Endodermal cell (in vitro differentiated cells): ENCODE measurements at places on chromosomes 16 and 17.

GRCh38 chr17:51065466-51065865, 55.2 kb downstream of the SPAG9 start:
- no peak for DNase-seq

DNA sequence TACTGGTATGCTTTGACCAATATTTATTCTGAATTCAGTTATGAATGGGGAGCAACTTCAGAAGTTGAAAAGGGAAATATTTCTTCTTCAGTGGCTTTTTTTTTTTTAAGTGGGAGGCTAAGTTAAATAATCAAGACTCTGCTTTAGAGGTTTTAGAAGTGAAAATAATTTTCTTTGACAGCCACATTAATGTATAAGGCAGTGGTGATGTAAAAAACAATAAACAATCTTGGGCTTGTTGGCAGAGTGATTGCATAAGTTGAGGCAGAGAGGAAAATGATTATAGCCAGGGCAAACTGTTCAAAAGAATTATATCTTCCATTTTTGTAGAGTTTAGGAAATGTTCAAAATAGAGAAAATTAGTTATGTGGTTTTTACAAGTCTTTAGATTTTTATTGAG, 5.4 kb upstream of the KRT12 start:
- no peak for DNase-seq

DNA sequence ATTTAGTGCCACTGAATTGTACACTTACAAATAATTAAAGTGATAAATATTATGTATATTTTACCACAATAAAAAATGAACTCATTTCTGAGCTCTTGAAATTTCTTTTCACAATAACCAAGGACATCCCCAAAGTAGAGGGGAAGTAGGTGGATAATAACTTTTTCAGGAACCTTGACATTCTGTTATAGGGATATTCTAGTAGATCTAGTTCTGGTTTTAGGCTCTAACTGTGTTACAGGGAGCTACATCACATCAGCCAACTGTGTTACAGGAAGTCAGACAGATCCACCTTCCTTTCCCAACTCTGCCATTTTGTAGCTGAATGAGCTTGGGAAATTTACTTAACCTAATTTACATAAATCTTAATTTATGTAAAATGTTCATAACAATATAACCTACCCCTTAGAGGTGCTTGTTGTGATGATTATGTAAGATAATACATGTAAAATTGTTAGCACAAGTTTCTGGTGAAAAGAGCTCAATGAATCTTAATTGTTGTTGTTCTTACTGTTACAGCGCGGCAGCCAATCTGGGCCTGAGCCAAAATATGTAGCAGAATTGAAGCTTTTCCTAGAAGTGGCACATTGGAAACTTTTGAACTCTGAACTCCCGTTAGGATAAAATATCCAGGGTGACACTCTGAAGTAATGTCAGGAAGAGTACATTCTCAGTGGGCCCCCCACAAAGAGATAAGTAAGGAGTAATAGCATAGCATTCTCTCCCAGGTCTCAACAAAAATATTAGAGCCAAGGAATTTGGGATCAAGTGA, 169.8 kb downstream of the AATF start:
- no peak for DNase-seq

DNA sequence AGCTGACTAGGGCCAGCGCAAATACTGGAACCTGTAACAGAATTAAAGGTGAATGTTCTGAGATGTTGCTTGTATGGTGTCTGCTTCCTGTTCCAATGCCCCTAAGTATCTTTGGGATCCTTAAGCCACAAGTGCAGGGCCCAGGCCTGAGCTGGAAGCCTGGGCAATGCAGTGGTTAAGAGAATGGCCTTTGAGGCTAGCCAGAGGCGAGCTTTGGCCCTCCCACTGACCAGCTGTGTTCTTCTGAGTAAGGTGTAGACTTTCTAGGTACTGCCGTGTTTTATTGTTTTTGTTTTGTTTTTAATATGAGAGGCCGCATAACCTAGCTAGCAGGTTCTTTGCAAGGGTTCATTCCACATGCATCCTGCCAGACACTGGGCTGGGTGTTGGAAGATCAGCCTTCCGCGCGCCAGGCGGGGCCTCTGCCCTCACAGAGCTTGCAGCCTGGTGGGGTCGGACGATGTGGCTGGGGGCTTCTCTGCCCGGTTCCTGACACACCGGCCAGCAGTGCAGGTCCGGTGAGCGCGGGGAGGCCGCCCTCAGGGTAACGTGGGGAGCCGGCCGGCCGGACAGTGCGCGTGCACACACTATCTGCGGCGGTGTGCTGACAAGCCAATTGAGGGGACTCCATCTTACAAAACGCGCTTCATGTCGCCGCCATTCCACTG, 551 bp upstream of the MLX start:
- DNase-seq, result no peak

DNA sequence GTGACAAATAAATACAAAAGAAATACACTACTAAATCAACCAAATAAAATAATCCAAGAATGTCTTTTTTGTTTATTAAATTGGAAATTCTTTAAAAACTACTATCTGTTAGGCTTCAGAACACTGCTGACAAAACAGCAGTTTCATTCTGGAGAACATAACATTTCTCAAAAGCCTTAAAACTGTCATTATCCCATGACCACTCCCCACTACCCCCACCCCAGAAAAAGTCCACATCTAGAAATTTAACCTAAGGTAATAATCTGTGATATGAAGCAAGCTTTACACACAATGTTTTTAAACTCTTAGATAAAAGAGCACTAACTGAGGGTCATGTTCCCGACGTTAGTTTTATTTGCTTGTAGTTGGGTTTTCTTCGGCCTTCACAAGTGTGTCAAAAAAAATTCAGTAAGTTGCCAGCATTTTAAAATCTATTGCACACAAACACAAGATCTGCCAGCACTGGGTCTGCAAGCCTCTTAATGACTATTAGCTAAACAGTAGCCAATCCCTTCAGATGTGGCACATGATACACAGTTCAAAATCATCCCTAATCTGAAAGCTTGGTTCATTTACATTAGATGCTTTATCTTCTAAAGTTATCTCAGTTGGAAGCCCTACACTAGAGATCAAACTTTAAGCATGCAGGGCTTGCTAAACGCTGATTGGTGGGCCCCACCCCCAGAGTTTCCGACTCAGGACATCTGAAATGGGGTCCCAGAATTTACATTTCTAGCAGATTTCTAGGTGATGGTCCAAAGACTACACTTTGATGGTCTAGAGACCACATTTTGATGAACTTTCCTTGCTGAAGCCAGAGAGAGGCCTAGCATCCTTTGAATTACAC, 75.2 kb downstream of the KANSL1 start:
- DNase-seq, result no peak

DNA sequence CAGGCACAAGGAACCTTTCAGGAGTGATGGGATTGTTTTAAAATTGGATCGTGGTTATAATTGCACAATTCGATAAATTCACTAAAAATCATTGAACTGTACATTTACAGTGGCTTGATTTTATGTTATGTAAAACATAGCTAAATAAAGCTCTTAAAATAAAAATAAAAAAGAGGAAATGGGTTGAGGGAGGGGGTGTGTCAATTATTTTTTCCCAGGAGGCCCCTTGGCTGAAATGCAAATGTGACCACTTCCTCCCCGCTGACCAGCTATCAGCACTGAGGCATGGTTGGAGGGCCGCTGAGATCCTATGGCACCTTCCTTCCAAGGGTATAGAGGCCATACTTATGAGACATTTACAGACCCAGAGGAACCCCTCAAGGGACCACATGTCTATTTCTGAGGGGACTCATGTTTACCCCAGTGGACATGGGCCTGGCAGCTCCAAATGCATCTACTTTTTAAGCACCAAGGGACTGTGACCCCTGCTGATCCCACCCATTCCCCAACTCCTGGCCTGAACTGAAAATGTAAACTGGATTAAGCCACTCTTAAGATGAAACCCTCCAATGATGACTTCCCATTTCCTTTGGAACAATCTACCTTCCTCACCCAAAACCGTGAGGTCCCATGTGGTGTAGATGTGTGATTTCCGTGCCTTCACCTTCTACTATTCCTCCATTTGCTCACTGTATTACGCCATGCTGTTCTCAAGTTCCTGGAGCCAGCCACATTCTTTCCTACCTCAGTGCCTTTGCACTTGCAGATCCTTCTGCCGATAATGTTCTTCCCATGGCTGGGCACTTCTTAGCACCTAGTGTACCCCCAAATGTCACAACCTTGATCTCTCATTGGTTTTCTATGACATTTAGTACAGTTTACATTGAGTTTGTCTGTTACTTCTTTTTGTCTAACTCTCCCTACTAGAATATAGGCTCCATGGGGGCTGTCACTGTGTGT, 2.8 kb upstream of the IL21R start:
- no peak for DNase-seq

- peak; percentile 73 for DNase-seq
These were observed 169.5 kb downstream of the VPS53 start for GRCh38 chr17:545156-545555.

DNA sequence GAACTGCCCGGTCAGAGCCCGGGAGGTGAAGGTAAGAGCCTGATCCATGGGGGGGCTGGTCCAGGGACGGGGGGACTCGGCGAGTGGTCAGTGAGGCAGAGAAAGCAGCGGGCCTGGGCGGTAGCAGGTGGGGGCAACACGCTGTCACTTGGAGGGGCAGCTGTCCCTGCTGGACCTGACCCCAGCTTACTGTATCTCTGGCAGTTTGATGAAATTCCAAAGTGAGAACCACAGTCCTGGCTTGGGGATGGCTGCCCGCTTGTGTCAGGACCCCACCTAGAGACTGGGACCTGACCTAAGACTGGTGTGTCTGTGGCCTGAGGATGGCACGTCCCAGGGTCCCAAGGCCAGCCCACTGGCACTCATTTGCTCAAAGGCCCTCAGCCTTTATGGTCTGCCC, 35.1 kb upstream of the KSR1 start:
- no peak for DNase-seq

DNA sequence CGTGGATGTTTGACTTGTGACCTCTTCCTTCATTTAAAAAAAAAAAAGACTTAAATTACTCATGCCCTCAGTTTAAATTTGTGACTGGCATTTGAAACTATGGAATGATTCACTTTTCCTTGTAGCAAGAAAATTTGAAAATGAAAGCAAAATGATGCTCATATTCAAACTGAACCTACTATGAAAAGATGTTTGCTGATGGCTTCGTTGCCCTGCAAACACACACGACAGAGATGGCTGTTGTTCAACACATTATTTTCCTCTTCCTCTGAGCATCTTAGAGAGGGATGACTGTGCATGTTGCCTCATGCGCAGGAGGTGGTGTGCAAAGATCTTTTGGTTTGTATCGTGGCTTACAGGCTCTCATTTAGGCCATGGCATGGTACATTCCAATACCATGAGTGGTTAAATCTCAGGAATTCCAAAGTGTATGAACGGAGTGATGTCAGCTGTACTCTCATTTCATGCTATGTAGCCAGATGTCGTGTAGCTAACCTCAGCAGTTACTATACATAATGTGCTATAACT, 164.5 kb downstream of the PRKCA start:
- no peak for DNase-seq
